ENCODE measurements at places on chromosomes 4 and X.

- no peak for DNase-seq
Observed at GRCh38 chrX:85109235-85109634, 105.6 kb downstream of the APOOL start.

DNA sequence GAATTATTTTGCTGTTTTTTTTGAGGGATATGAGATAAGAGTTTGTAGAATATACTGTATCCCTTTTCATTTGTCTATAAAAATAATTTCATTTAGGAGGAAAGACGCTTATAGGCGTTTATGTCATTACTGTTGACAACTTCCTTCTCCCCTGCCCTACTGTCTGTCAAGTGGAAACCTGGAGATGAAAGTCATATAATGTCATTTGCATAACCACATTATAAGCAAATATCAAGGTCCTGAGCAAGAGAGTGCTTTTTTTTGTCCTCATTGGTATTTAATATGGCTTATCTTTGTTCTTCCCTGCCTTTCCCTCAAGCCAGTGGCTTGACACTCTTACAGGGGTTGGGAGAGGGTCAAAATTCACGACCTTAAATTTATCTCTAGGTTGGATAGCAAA lies 55.8 kb downstream of the LRP2BP start:
- no peak for DNase-seq

DNA sequence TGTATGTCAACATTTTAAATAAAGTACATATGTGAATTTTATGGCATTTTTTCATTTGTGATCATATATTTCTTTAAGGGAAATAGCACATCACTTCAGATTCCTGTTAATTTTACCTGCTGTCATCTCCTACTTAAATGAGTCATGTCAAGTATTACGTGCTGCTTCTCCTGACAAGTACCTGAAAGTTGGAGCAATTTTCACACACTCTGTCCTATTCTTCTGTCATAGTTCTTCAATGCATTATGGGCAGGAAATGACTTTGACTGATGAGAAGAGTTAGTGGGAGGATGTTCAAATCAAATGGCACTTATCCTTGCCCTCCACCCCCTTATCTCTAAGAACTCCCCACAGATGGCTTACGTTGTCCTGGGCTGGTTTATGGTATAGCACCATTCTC lies 64.2 kb upstream of the SYTL5 start:
- DNase-seq, result no peak

DNA sequence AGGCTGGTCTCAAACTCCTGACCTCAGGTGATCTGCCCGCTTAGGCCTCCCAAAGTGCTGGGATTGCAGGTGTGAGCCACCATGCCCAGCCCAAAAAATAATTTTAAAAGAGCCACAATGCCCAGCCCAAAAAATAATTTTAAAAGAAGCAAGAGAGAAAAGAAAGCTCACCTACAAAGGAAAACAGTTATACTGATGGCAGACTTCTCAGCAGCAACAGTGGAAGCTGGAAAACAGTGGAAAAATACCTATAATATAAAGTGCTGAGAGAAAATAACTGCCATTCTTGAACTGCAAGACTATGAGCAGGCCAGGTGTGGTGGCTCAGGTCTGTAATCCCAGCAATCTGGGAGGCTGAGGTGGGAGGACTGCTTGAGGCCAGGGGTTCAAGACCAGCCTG lies 13.3 kb upstream of the HMGB2 start:
- DNase-seq, result no peak

GRCh38 chrX:29580560-29580959 lies 634.8 kb upstream of the MAGEB2 start:
- DNase-seq, result no peak

GRCh38 chr4:73277201-73277600 lies 18.6 kb upstream of the ANKRD17 start:
- DNase-seq, result no peak

Data from fibroblast of skin of right biceps (primary cell).